ENCODE measurements at places on chromosomes 11 and 22.

- DNase-seq = no peak
Measured at GRCh38 chr22:45242778-45243191, 2.1 kb upstream of the KIAA0930 start.

- no peak for DNase-seq
Measured at GRCh38 chr11:64333556-64333955, 6.4 kb upstream of the CCDC88B start.

- no peak for DNase-seq
Measured at GRCh38 chr11:2210366-2211112, 38.9 kb upstream of the TH start.

GRCh38 chr11:35907648-35908431, 36.0 kb upstream of the LDLRAD3 start:
- no peak for DNase-seq

- DNase-seq = peak; percentile 88
Measured at GRCh38 chr22:26066534-26066933, 102.7 kb upstream of the SEZ6L start.

DNA sequence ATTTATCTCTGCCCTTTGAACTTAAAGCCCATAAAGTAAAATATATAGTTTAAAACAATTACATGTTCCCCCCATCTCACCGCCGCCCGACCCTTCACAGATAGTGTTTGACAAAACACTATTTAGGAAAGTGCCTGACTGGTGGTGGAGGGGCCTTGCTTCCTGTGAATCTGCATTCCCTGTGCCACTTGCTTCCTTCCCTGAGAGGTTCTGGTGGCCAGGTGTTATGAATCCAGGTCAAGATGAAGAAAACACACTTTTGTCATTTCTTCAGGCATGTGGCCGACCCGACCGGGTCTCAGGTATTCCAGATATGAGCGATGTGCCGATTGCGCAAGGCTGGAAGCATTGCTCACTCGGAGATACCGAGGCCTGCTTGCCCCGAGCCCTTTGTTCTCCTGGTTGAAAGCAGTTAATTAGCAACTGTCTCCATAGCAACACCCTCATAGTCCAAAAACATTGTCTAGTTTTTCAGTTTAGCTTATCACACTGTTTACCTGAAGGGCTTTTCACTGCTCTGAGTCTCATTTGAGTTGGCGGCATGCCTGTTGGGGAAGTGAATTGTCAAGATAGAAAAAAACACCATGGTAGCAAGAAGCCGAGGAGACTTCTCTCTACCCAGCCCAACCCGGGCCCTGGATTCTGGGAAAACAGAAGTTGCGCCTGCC, 128.3 kb downstream of the TEAD1 start:
- peak; percentile 81 for DNase-seq

DNA sequence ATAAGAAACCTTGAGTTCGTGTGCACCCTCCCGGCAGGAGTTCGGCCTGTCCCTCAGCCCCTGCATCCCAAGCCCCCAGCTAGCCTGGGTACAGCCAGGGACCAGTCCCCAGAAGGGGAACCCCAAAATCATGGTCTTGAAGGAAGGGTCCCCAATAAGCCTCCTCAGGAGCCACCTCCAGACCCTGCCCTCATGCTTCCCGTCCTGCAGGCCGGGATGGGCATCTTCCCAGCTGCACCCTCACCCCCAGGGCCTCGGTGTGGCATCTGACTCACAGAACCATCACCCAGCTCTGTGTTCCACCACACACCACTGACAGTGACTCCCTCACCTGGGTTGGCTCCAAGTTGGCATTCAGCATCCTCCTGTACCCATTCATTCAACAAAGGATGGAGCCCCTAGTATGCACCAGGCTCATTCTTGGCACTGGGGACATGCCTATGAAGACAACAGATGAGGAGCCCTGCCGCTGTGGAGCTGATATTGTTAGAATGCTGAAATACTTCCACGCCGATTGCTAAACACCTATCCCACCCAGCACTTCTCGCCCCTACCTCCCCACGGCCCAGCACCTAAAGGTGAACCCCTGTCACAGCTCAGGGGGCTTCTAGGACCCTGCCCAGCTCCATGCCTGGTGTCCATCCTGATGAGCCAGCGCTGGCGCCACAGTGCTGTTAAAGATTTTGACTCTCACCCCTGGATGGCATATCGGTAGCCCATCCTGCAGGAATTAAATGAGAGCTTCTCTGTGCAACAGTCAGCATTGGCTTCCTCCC, 77.8 kb downstream of the BUD13 start:
- DNase-seq = no peak

GRCh38 chr11:64498136-64498535, 92.9 kb upstream of the SLC22A12 start:
- no peak for DNase-seq

DNA sequence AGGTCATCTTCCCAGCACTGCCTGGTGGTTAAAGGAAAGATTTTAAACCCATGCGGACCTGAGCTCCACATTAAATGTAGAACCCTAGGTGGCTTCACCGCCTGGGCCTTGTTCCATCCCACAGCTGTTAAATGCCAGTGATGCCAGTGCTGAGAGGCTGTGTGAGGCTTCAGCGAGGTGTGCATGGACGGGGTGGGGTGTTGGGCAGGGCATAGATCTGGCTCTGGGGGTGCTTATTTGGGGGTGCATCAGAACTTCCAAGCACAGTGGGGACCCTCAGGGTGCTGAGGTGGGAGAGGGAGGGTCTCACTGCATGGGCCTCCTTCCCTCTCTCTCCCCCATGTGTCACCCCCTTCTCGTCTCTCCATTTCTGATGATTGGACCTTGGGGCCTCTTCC, 90.1 kb upstream of the B3GAT1 start:
- DNase-seq = no peak

GRCh38 chr11:114396916-114397315, 3.4 kb downstream of the C11orf71 start:
- DNase-seq = no peak

DNA sequence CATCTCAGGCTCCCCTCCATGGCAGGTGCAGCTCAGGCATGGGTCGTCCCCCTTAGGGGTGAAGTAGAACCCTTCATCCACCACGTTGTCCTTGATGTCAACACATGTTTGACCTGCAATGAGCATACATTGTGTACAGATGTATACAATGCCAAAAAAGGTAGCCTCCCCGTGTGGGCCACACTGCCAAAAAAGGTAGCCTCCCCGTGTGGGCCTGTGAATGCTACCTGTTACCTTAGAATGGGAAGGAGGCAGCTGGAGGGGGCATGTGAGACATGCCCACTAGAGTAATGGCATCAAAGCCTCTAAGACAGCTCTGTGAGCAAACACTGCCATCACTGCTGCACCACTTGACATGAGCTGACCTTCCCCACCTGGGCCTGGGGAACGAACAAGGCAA, 73.7 kb downstream of the DGCR2 start:
- DNase-seq = no peak

- DNase-seq = no peak
Measured at GRCh38 chr11:45280449-45280848, 5.7 kb downstream of the SYT13 start.

- no peak for DNase-seq
Measured at GRCh38 chr11:126214441-126214840, 2.9 kb downstream of the FAM118B start.

DNA sequence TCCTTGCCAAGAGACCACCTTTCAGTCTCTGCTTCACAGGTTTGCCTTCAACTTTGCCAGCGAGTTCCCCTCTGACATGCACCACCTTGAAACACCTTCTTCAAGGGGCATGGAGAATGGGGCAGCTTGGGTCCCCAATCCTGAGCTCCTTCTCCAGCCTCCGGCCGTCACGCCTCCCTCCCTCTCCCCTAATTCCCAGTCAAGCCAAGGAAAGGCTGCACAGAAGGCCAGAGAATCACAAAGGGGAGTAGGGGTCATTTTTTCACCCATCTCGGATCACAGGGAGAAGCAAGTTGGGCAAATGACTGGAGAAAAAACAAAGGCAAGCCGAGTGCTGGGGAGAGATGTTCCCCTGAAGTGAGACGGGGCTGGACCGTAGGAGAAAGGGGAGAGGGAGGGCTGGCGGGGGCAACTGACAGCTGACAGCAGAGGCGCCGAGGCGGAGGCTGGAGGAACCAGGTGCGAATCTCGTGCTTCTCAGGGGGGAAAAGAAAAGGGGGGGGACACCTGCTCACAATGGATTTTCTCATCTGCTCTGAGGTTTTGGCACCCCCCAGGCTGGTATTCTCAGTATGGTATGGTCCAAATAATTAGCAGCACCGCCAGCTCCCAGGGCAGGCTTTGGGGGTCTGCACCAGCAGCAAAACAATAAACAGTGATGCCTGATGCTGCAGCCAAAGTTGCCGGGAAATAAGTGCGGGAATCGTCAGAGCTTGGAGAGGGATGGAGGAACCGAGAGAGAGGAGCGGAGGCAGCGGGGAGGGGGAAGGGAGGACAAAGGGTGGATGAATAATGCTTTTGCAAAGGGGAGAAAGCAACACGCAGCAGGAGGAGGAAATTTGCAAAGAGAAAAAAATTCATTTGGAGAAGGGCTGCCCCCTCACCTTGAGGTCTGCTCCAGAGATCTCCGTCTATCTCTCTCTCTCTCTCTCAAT, 644 bp downstream of the YPEL4 start:
- no peak for DNase-seq

GRCh38 chr11:20973940-20974559, 304.7 kb downstream of the NELL1 start:
- peak; percentile 4 for DNase-seq

DNA sequence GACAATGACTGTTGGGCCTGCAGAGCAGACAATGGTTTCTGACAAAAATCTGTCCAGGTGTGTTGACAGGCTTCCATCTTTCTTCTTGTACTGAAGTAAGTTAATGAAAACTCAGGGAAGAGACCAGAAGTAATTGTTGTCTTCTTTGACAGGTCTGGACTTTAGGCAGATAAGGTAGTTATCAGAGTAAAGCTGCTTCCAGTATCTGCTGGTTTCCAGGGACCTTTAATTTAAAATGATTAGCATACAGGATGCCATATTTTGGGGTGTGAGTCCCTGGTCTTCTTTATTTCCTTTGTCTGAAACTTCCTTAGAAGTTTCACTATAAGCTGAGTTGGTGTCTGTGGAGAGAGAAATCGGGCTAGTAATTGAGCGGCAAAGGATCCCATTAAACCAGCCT, 1.4 kb downstream of the TMX2 start:
- DNase-seq = no peak

DNA sequence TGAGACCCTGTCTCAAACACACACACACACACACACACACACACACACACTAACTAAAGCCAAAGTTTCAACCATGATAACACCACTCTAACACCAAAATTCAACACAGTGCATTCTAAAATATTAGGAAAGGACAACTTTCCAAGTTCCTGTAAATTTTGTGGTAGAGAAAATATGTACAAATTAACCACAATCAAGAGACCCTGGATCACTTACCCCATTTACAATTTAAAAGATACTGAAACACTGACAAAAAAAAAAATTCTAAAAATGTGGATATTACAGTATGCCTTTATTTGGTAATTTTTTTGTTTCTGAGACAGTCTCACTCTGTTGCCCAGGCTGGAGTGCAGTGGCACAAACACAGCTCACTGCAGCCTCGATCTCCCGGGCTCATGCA, 9.7 kb downstream of the MRTFA start:
- no peak for DNase-seq

DNA sequence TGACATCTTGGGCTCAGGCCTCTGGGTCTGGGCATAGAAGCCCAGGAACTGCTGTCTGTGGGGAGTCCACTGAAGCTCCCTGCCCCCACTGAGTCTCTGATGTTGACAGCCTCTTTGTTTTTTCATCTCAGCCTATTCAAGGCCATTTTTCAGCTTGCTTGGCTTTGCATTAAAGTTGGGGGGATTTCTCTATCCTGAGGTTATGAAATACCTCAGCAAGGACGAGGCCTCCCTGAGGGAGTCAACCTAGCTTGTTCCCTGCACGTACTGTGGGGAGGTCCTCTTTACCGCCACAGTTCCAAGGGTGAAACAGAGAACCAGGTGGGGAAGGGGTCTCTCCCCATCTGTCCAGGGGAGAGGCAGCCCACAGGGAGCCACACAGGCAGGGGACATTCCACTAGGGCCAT, 8.4 kb downstream of the KCNQ1OT1 start:
- DNase-seq = no peak

GRCh38 chr22:19629720-19630419, 84.4 kb upstream of the SEPTIN5 start:
- DNase-seq = peak; percentile 82

- peak; percentile 30 for DNase-seq
Measured at GRCh38 chr11:124402326-124402922, 3.6 kb upstream of the OR8B3 start.

- peak; percentile 40 for DNase-seq
Measured at GRCh38 chr11:26134481-26135355, 197.2 kb upstream of the ANO3 start.

GRCh38 chr11:1238767-1239595, 16.1 kb downstream of the MUC5B start:
- DNase-seq = no peak

- DNase-seq = no peak
Measured at GRCh38 chr11:112388496-112388895, 127.8 kb upstream of the PLET1 start.

DNA sequence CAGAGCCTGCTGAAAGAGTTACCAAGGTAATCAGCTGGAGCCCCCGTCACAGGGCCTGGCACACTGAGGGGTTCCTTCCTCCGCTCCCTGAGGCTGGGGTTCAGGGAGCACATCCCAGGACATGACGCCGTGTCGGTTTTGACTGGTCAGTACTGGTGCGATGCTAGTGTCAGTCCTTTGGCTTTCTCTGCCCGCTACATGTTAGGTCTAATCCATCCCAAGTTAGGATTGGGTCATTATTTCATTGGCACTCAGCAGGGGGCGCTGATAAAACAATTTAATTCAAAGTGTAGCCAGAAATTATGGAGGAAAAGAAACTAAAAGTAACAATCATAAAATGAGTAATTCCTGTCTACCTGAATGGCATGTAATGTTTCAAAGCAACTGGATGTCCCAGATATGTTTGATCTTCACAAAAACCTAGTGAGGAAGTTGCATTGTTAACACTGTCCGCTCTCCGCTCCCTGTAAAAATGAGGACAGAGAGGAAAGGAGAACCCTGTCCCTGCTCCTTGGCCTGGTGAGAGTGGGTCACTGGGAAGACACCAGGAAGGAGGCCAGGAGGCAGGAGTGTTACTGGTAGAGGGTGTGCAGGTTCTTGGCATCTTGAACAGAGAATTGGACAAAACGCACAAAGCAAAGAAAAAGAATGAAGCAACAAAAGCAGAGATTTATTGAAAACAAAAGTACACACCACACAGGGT, 27.1 kb downstream of the TSKU start:
- DNase-seq = no peak

DNA sequence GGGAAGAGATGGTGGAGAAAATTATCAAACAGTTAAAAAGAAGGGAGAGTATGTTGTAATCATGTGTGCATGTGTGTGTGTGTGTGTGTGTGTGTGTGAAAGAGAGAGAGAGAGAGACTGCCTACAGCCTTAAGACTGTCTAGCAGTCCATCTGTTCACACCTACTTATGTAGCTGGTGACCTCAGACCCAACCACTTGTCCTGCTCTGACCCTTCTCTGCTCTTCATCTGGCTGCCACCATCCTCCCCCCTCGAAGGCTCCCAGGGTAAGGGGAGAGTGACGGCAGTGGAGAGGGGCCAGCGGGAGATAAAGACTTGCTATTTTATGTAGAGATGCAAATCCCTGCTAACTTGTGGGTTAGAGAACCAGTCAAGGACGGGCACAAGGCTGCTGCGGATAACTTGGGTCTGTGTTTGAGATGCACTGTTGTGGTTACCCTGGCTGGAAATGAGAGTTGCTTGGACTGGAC, 24.9 kb upstream of the GRAMD1B start:
- DNase-seq = no peak

- DNase-seq = no peak
Measured at GRCh38 chr11:976431-977160, 50.9 kb downstream of the AP2A2 start.
